NCI-H1105 treated with DMSO at 0.1 percent for 48 hours (cell line): ENCODE measurements at places on chromosomes 13 and 19.

DNA sequence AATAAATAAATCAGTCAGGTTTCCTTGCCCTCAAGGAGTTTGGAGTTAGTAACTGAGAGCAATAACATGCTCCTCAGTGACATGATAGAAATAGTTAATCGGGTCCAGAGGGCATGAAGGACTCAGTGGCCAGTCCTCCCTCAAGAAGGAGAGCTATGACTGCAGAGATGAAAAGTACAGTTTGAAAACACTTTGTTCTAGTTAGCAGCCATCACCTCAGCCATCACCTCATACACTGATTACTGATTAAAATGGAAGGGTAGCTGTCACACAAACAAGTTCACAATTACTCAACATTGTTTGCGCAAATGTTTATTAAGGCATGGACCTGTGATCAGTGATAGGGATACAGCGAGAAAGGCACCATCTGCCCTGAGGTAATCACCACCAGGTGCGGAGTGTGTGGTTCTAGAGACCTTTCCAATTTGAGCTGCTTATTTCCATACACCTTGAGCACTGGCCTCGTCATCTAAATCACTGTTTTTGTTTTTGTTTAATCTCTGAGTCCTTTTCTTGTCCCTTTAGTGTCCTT lies 85.3 kb upstream of the RAP2A start:
- no peak for DNase-seq

DNA sequence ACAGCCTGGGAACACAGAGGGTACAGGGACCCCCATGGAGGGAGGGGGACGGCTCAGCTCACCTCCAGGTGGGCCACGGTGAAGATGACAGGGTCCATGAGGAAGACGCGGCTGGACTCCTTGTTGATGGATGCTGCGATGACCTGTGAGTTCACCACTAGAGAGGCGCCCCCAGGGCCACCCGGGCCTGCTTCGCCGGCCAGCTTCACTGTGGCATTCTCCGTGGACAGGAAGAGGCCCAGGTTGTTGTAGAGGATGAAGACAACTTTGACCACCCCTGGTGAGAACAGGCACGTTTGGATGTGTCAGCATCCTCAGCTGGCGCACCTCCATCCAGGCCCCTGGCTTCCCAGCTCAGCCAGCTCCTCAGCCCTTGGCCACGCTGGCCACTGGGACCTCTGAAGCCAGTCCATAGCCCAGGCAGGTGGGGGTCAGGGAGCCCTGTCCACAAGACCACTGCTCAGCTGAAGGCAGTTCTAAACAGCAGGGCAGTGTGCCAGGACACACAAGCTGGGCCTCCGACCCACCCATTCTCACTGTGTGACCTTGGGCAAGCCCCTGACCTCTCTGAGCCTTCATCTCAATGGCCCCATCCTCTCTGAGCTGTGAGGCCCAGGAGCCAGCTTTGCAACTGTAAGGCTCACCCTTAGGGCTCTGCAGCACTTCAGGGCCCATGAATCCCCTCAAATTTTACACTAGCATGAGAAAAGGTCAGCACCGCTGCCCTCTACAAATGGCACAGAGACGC lies 22.1 kb upstream of the ASF1B start:
- no peak for DNase-seq

- DNase-seq: no peak
Measured at GRCh38 chr13:113020323-113021080, 51.5 kb downstream of the MCF2L start.

DNA sequence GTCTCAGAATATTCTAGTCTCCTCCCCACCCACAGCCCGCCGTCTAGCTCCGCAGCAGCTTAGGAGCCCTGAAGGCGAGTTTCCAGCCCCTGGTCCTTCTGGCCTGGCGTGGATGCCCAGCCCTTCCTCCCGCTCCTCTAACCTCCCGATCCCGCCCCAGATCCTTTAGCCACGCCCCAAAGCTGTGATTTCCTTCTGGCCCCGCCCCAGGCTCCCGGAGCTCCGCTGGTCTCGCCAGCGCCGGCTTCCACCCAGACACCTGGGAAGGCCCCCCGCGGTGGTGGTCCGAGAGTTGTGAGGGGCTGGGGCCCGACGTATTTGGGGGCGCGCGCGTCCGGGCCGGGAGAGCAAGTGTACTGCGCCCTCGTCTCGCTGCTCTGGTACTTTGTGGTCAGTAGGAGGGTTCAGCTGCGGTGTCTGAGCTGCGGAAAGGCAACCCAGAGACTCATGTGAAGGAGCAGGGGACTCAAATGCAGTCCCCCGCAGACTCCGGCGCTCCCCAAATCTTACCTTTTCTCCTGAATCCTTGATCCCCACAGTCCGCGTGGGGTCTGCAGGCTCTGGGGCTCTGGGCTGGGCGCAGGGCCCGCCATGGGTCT lies at the start of gene CGB7:
Gene CGB7 (minus strand): TSS at position 114 of the 599 bp plus-strand sequence. CDS start 2,374 bp downstream, outside the sequence.
- DNase-seq: peak; percentile 37

- DNase-seq: no peak
Measured at GRCh38 chr13:42800109-42800643, 18.8 kb downstream of the FAM216B start.

DNA sequence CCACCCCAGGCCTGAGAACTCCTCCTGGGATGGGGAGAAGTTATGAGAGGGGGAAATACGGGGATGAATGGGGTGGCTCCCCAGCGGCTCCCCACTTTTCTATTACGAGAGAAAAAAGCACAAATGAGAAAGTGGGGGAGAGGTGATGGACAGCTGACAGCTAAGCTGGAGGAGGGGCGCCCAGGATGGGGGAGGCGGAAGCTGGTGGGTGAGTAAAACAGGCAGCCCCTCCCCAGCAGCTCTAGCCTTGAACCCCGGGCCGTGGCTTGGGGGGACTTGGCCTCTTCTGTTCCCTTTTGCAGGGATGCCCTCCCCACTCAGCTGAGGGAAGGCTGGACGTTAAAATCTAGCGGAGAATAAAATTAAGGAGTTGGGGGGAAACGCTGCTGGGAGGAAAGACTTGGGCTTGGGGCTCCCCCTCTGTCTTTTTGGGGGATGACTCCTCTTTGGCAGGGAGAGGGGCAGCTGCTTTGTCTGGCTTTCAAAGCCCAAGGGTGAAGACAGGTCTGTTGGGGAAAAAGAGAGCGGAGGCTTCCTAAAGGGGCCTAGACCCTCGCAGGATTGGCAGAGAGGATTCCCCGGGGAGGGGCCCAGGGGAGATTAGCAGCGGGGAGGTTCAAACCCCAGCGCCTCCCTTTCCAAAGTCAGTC lies 1.4 kb upstream of the SAMD1 start:
- DNase-seq: peak; percentile 23

DNA sequence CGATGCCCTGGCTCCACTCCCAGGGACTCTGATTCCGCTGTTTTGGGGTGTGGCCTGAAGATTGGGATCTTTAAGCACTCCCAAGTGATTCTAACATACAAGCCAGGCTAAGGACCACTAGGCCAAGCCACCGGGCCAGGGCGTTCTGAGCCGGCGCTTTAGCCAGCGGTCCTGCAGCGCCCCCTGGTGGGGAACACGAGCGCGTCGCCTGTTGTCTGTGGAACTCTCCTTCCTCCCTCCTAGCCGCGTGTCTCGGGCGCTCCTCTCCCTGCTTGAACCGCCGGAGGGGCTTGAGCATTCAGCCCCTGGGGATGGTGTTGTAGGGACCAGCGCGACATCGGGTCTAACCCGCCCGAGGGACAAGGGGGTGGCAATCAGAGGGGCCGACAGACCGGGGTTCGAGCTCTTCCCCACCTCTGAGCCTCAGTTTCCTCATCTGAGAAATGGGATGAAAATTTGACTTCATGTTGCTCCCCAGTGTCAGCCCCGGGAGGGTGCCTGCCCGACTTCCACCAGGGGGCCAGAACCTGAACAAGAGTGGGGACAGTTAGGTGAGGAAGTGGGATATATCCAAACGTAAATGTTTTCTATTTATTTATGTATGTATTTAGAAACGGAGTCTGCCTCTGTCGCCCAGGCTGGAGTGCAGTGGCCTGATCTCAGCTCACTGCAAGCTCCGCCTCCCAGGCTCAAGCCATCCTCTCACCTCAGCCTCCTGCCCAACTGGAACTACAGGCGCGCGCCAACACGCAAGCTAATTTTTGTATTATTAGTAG lies 18.0 kb upstream of the PNMA8B start:
- DNase-seq: peak; percentile 38

GRCh38 chr13:34107806-34108205 lies 289.9 kb downstream of the RFC3 start:
- DNase-seq: no peak

DNA sequence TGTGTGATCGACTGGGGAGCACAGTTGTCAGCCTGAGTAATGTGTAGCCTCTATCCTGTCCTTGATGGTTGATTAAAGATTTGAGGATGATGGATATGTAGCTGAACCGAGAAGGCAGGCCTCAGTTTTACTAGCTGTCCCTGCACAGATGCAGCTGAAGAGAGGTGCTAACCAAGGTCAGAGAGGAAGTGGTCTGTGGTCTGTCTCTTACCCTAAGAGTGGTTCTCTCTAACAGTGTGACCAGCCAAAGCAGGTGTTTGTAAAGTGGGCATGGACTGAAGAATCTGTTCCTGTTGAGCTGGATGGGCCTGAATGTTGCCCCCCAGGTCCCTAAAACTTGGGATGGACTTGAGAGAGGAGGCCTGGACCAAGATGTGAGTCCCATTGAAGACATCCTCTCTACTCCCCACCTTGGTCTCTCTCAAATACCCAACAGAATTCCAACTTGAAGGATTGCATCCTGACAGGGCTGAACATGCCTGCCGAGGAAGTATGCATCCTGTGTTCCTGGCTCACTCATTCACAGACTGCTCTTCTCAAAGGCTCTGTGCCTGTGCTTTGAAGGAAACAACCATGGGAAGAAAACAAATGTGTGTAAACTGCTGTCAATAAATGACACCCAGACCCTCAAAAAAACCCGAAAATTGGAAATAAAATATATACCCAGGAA lies 223.8 kb downstream of the MAB21L1 start:
- no peak for DNase-seq

GRCh38 chr19:15390814-15391213 lies 11.2 kb upstream of the AKAP8 start:
- no peak for DNase-seq

DNA sequence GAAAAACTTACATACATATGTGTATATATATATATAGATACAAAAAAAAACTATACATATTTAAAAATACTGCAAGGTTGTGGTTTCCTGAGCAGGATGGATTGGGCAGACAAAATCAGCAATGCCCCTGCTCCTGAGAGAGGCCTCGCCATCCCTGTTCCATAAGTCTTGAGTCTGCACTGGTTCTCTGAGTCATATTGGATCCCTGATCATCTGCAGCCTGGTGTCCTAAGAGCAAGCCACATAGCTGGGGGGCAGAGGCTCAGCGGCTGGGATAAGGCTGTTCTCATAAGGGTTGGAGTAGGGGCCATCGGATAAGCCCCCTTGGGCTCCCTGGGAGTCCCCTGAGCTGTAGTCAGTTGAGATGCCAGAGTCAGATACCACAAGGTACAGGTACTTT lies 3.3 kb downstream of the SWSAP1 start:
- no peak for DNase-seq

- no peak for DNase-seq
Measured at GRCh38 chr19:49855676-49856573, 5.0 kb downstream of the PTOV1 start.

- DNase-seq: peak; percentile 16
Measured at GRCh38 chr13:48542581-48543341, 9.9 kb upstream of the RCBTB2 start.

DNA sequence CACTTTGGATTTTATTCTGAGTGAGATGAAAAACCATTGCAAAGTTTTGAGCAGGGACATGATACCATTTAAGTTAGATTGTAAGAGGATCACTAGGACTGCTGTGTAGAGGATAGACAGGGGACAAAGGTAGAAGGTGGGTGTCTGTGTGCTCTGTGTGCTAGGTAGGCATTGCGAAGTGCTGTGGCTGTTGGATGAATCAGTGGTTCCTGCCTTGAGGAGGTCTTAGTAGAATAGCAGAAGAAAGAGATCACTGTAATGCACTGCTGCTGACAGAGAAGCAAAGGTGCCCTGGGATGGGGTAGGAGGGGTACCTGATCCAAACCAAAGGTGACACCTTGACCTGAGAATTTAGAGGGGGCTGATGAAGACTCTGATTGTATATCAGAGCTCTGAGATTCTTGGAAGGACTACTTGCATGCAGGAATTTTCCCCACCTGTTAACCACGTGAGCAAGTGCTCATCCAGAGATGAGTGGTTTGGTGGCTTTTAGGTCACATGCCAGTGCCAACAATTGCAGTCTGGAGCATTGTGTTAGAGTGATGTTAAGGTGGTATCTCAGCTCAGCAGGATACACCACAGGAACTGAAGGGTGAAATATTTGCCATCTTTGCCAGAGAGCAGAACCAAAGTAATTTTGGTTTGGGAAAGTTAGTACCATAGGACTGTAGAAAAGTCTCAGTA lies 10.8 kb downstream of the WASF3 start:
- DNase-seq: no peak

DNA sequence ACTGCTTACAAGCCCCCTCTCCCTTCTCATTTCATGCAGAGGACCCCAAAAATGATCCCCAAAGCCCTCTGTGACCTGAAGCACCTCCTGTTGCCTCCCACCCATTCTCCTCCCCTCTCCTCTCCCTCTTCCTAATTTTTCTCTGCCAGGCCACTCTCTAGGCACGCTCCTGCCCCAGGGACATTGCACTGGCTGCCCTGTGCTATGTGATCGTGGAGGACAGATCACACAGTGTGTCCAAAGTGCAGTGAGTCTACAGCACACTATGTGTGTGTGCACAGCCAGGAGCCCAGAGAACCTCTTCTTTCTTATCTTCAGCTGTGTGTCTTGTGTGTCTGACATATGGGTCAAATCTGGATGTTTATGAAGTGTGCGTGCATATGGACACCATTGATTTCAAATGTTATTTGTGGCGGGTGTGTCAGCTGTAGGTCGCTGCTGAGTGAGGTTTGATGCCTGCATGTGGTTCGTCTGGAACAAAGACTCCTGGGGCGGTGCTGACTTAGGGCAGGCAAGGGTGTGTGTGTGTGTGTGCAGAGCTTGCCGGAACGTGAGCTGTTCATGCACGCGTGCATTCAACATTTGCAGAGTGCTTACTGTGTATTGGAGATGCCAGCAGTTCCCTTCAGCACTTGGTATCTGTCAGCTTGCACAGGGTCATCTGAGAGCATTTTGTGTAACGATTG lies 2.1 kb upstream of the KLHL26 start:
- DNase-seq: no peak

GRCh38 chr13:75621147-75621546 lies 15.0 kb upstream of the LMO7 start:
- no peak for DNase-seq

- DNase-seq: peak; percentile 96
Measured at GRCh38 chr19:18762125-18763023, 28.7 kb downstream of the COMP start.

GRCh38 chr13:20394506-20394905 lies 131.2 kb downstream of the CRYL1 start:
- no peak for DNase-seq

GRCh38 chr19:55674841-55675660 lies at the start of gene EPN1:
Gene EPN1, plus strand, starts transcription at chr19:55675226. Its CDS starts 3,402 bp downstream, at chr19:55678628.
- DNase-seq: peak; percentile 96

GRCh38 chr13:109610517-109610916 lies 175.9 kb downstream of the IRS2 start:
- no peak for DNase-seq

DNA sequence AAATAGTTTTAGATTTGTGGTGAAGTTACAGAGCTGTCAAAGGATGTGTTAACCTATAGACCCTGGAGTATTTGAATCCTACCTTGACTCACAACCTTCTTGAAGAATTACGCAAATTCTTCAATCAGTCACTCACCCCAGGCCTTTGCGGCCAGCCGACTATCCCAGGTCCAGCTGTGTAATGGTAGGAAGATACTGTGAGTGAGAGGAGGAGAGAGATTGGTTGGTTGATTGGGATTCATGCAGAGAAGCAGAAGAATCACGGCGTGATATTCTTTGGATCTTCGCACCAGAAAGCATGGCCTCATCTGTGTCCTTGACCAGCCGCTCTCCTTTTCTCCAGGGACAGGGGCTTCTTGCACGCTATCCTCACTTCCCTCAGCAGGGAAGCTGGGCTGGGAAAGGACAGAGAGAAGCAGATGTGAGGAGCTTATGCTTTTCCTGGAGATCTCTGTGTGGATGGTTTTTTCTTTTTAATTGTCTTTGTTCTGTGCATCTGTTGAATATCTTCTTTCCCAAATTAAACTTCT lies 249.1 kb downstream of the GGACT start:
- no peak for DNase-seq
